ENCODE measurements at places on chromosomes 6 and 20.
A peak's percentile ranks its signal among the peaks of the same experiment; 100 is the strongest.

DNA sequence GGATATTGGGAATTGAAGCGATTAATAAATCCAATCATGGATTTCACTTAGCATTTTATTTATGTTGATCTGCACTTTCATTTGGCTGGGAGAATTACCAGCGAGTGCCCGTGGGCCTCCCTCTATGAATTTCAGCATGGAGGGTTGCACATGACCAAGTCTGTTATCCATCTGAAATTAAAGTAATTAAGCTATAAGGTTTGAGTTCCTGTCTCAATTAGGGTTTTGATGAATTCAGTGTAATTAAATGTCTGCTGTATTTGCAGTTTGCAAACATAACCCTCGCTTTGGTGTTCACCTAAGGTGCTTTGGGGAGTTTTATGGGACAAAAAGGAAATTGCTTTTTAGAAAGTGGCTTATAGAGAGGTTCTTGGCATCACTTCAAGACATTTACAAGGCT lies 169.8 kb upstream of the RIN2 start:
- no peak for DNase-seq

- no peak for DNase-seq
Observed at GRCh38 chr6:4180652-4181255, 45.4 kb upstream of the ECI2 start.

DNA sequence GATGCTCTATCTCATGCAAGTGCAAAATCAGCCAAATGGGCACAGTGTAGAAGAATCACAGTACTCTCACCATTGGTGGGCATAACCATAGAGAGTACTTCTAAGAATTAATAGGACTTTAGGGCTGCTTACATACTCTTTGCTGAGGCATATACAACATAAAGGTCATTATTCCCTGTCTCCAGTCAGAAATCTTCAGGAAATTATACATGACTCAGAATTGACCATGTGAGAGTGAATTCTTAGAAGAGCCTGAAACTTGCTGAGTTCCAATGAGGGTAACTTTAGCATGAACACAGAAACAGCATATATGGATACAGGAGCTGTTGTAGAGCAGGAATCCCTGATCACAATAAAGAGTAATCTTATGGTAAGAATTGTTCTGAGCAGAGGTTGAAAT lies 498.7 kb downstream of the TENT5A start:
- DNase-seq: no peak

DNA sequence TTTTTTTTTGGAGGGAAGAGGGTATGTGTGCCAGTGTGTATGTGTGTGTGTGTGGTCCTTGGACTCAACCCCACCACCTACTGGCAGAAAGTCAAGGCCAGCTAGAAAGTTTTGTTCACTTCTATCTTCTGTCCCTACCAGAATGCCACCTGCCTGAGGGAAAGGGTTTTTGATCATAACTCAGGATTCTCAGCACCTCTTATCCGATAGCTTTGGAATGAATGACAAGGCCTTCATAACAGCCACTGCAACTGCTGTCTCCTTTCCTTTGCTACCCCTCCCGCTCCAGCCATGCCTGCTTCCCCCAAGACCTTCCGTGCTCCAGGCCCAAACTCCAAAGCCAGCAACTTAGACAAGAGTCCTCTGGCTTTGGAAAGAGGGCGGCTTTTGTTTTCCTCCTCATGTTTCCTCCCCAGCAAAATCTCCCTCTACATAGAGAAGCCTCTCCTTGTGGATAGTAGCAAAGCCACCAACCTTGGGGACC lies 18.7 kb downstream of the BTN3A1 start:
- peak; percentile 46 for DNase-seq

GRCh38 chr6:69601132-69601531 lies 195.7 kb downstream of the LMBRD1 start:
- no peak for DNase-seq

Measured in SW 1271 (cell line).